ENCODE measurements at places on chromosomes 5 and 9.

- DNase-seq: no peak
These were observed 49.2 kb upstream of the PPP1R2B start for GRCh38 chr5:156800929-156801328.

DNA sequence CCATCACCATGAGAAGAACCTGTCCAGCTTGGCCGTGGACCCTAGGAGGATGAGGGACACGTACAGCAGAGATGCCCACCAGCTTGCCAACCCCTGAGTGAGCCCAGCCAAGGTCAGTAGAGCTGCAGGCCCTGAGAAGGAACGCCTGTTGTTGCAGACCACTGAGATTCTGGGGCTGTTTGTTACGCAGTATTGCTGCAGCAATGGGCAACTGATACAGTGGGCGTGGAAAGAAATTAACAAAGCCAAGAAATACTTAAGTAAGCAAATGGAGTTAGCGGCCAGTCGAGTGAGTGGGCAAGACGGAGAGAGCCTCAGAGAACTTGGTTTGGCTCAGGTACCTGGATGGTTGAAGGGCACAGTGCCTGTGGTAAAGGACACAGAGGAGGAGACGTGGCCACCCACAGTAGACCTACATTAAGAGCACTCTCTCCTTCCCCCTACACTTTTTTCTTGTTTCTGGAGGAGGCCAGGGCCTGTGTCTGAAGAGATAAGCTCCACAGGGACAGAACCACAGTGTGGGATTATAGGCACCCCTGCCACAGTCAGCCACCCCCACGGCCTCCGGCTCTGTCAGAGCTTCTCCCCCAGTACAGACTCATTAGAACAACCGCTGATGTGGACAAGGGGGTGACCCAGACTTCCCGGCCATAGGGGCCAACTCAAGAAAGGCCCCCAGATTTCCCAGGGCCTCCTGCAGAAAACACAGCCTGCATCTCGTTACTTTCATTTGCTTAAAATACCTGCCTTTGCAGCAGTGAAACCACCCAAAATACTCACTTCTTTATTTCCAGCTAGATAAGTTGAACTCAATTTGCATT, 40.1 kb upstream of the GRHPR start:
- no peak for DNase-seq

- DNase-seq: no peak
These were observed 39.5 kb upstream of the PSD2 start for GRCh38 chr5:139755892-139756671.

- no peak for DNase-seq
These were observed 112.0 kb downstream of the RXRA start for GRCh38 chr9:134438195-134438788.

DNA sequence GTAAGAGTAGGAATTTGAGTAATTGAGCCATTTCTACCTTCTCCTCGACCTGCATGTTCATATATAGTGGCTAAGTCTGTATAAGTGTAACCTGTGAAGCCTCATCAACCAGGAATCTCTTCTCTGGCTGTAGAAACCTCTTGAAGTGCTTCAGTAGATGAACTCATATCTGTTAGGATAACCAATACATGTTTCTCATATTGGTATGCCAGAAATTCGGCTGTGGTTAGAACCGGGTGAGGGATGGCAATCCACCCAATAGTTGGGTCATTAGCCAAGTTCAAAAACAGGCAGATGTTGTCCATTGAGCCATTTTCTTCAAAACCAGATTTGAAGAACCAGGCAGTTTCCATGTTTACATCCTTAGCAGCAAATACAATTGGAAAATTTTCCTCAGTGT, 28.9 kb upstream of the GSN start:
- DNase-seq: no peak

- no peak for DNase-seq
These were observed 9.8 kb downstream of the FAM78A start for GRCh38 chr9:131266266-131267229.

- no peak for DNase-seq
These were observed 83.1 kb downstream of the JMY start for GRCh38 chr5:79318935-79319614.

DNA sequence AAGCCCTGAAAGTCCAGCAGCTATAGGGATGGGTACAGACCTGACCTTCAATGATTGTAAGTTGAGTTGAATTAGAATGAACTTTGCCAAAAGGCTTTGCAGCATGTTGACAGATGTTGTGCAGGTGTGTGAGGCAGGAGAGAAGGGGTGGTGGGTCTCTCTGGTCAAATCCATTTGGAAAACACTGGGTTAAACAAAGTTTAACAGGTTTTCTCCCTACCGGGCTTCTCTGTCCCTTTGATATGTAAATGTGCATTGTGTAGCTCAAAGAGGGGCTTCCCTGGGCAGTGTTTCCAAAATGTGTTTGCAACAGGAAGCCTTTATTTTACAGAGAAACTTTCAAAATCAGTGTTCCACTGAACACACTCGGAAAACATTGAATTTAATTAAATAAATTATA, 72.1 kb upstream of the BRINP1 start:
- DNase-seq: no peak

- DNase-seq: no peak
These were observed 69.7 kb downstream of the FAM114A2 start for GRCh38 chr5:153968761-153969562.

- DNase-seq: no peak
These were observed 77.7 kb upstream of the NFIB start for GRCh38 chr9:14391620-14392019.

DNA sequence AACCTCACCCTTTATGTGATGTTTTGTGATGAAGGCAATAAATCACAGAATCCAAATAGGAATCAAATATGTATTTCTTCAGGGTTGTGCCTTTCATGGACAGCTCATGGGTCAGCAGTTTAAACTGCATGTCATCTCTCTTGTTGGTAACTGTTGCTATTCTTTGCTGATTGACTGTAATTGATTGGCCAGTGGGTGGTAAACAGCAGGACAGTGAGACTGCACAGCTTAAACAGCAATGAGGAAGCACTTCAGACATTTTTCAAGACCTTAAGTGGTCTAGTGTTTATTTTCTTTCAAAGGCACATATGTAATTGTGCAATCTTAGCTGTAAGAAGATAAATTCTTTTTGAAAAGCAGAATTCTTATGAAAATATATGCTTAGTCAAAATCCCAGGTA, 260.5 kb downstream of the COX7C start:
- DNase-seq: no peak

All from stimulated activated CD8-positive, alpha-beta memory T cell treated with anti-CD3 and anti-CD28 coated beads, Interleukin-4, amount 100 ng/mL, for 1 hour (primary cell).